ENCODE measurements at places on chromosomes 11 and 22.

GRCh38 chr22:49667236-49667635, 160.4 kb downstream of the BRD1 start:
- peak; percentile 21 for DNase-seq

DNA sequence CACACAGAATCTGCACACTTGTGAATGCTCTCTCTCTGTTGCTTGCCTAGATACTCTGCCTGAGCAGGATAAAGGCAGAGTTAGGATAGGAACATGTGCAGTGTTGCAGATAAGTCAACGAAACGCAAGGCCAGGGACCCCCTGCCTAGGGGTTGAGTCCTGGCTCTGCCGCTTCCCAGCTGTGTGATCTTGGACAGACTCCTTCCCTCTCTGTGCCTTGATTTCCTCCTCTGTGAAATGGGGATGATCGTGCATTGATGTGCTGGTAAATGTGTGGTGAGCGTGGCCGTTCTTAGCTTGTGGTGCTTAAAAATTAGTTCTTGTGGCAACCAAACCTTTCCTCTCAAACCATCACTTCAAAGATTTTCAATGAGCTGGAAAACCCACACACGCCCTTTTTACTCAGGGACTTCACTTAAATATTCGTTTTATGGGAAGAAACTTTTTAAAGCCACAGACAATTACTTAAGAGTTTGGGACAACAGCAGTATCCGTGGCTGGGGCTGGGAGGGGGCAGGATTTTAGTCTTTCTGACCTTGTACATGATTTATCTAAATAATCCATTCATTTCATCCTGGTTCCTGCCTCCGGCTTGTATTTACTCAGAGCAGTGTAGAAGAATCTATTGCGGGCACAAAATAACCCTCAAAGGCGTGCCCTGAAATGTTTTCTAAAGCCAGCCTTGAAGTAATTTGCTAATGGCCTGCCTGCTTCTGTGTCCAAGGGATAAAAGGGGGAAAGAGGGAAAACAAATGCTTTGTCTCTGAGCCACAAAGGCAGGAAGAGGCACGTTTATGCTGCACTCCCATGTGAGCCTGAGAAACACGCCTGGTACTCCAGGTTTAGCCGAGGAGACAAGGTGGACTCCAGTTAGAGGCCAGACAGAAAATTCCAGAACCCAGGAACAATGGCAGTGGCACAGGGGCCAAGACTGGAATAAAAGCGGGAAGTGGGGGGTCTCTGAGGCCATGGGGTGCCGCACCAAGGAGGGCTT, 85.0 kb upstream of the CRYBB3 start:
- peak; percentile 15 for DNase-seq

DNA sequence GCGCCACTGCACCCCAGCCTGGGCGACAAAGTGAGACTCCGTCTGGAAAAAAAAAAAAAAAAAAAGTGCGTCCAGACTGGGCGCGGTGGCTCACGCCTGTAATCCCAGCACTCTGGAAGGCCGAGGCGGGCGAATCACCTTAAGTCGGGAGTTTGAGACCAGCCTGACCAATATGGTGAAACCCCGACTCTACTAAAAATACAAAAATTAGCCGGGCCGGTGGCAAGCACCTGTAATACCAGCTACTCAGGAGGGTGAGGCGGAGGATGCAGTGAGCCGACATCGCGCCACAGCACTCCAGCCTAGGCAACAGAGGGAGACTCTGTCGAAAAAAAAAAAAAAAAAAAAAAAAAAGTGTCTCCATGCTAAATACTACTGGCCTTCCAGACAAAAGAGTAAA, 1.3 kb downstream of the USP28 start:
- DNase-seq: no peak

DNA sequence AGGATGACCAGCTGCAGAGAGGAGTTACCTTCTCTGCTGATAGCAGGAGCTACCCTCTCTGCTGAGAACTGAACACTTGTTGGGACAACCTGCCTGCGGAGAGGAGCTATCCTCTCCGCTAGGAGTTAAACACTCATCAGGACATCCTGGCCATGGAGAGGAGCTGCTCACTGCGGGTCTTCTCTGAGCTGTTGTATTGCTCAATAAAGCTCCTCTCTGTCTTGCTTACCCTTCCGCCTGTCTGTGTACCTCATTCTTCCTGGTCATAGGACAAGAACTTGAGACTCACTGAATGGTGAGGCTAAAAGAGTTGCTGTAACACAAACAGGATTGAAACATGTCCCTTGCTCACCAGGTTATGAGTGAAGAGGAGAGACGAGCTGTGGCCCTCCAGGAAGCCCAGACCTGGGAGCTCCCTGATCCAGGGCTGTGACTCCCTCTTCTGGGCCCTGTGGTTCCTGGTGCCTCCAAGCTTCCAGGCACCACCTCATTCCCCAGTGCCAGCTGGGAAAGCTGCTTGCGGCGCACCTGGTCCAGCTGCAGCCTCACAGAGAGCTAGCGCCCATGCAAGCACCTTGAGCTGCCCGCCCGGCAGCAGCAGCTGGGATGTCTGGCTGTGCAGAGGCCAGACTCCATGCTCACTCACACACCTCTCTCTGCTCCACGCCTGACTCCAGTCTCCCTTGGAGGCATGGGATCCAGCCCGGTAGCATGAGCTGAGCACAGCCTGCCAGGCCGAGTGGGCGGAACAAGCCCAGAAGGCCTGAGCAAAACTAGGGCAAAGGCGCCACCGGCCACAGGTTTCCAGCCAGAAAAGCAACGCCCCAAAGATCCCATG, 50.5 kb downstream of the RAB30 start:
- DNase-seq: no peak

GRCh38 chr11:2293531-2293971, 8.2 kb downstream of the C11orf21 start:
- no peak for DNase-seq

DNA sequence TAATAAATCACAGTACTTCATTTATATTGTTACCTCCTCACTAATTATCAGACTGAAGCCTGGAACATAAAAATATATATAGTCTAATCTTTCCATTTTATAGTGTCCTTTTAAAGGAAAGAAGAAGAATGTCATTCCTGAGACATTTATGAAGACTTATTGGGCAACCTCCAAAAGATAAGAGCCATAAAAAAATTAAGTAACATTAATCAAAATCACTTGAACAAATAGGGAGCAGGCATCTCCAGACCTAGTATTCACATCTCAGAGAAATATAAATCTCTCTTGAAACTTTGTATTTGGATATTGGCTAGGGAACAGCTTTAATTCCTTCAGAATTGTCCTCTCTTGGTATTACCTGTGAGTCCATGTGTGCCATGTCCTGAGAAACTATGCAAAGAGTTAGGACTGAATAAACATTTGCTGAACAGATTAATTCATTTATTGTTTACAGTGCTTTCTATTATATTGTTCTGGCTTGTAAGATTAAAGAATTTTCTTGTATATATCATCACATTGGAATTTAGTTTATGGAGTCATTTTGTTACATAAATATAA, 530.5 kb upstream of the LRRC4C start:
- no peak for DNase-seq
